ENCODE measurements at places on chromosomes 16 and 17.

DNA sequence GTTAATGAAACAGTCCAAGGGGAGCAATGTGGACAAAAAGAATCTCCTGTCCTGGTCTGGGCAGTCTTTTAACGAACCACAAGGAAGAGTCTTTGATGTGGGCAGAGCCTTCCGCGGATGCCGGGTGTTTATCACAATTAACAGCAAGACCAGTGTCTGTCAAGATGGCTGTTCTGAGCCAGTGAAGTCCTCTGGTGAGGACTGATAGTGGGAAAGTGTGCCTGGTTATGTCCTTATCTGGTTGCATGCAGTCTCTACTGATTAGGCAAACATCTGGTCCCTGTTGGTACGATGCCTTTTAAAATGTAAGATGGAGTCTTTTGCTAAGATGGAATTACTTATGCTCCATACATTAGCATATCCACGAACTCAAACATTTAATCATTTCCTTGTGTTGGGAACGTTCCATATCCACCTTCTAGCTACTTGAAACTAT is 88.5 kb downstream of the ZNF18 start:
- DNase-seq, result no peak

GRCh38 chr16:65119901-65120401 is 1.9 kb downstream of the CDH11 start:
- no peak for DNase-seq

- DNase-seq, result no peak
Observed at GRCh38 chr16:86374603-86375130, 135.7 kb upstream of the FOXF1 start.

GRCh38 chr17:48745381-48746275 is 17.1 kb upstream of the HOXB13 start:
- no peak for DNase-seq

- no peak for DNase-seq
Observed at GRCh38 chr17:13919818-13920217, 149.5 kb upstream of the COX10 start.

- DNase-seq, result no peak
Observed at GRCh38 chr16:78505544-78506366, 406.3 kb downstream of the WWOX start.

- no peak for DNase-seq
Observed at GRCh38 chr17:6592173-6592572, 35.8 kb upstream of the PITPNM3 start.

DNA sequence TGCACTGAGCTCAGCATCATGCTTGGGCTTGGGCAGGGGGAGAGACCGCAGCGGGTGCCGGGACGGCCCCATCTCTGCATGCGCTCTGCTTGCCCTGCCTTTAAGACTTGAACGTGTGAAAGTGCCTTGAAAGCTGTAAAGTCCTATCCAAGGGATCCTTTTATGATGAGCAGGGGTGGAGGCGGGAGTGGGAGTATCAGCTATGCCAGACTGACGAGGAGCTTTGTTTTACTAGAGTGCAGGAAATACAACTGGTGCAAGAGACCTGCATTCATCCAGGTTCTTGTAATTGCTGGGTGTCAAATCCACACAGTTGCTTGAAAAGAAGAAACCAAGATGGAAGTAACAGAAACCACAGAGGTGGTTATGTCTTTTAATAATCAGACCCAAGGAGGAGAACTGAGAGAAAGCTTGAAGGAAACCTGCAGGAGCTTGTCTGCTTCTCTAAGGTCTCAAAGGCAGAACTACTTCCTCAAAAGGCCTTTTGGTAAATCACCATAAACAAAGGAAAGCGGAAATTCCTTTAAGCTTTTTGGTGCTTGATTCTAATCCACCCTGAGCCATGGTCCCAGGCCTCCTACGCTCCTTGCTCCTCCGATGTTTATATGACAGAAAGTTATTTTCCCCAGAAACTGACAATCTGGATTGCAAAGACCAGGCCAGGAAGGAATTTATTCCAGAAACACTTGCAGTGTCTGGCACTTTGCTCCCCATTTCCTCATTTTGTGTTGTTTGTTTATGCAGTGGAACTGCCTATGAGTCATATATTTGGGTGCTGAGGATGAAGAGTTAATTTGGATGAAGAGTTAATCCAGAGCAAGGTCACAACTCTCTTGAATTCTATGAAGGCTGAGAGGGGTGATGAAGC is 51.3 kb upstream of the FBXO47 start:
- no peak for DNase-seq

DNA sequence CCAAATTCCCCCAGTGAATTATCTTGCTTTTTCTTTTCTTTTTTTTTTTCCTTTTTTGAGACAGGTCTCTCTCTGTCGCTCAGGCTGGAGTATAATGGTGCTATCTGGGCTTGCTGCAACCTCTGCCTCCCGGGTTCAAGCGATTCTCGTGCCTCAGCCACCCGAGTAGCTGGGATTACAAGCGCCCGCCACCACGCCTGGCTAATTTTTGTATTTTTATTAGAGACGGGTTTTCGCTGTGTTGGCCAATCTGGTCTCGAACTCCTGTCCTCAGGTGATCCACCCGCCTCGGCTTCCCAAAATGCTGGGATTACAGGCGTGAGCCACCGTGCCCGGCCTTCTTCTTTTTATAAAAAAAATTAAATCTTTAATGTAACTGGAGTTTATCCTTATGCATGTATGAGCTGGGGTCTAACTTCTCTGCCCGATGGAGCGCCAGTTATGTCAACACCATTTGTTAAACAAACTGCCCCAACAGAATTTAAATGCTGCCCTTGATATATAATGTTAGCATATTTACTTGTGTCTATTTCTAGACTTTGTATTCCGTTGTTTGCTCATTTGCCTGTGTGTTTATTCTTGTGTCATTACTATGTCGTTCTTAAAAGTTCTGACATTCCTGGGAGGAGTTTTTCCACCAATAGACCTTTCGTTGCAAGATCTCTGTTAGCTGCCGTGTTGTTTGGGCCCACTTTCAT is 535 bp upstream of the AURKB start:
- no peak for DNase-seq

- DNase-seq, result no peak
Observed at GRCh38 chr16:61834082-61834481, 202.2 kb downstream of the CDH8 start.

Measured in activated gamma-delta T cell treated with anti-CD3 and anti-CD28 coated beads, Interleukin-2, amount 50 U/mL, for 16 hours (primary cell).